Right hindlimb (tissue), 1 donor: ENCODE measurements at places on chromosomes 4 and X.

DNA sequence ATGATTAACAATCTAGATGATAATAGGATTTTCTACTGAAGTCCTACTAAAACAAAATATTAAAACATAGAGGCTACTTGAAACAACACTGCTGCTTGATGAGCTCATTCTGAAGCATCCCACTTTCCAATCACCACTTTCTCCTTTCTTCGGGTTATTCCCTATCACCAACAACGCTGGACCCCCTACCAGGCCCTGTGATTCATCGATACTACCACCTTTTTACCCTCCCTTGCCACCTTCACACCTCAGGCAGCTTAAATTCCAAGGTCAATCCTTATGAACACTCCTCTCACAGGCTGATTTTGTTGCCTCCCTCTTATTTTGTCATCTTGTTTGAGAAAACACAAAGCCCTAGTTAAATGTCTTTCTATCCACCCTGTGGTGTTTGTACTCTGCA lies 102.6 kb downstream of the IQCM start:
- DNase-seq: no peak

DNA sequence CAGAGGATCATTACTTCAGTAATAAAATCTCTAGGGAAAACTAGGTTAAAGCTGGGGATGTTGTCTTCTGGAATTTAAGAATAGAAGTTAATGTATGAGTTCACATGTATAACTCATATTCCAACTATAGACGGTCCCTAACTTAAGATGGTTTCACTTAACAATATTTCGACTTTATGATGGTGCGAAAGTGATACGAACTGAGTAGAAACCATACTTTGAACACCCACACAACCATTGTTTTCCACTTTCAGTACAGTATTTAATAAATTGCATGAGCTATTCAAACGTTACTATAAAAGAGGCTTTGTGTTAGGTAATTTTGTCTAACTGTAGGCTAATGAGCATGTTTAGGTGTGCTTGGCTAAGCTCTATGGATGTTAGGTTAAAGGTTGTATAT lies 38.7 kb downstream of the CCSER1 start:
- DNase-seq: no peak

GRCh38 chr4:105996845-105997244 lies 101.6 kb downstream of the NPNT start:
- DNase-seq: no peak

GRCh38 chr4:184163813-184164212 lies 53.9 kb downstream of the ENPP6 start:
- peak; percentile 74 for DNase-seq

DNA sequence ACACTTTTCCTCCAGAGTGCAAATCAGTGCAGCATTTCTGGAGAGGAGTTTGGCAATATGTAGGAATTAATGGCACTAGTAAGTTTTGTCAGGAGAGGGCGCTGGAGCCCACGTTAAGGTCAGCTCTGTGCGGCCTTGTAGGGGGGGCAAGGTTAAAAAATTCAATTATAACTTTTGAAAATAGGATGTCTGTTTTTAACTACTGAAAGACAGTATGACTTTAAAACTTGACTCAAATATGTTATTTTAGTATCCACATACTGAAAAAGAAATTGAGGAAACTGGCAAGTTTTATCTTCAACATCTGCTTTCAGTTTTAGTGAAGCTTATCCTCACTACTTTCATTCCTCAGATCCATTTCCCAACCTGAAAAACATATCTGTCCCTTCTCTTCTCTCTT lies 30.9 kb upstream of the HSD17B13 start:
- peak; percentile 51 for DNase-seq

DNA sequence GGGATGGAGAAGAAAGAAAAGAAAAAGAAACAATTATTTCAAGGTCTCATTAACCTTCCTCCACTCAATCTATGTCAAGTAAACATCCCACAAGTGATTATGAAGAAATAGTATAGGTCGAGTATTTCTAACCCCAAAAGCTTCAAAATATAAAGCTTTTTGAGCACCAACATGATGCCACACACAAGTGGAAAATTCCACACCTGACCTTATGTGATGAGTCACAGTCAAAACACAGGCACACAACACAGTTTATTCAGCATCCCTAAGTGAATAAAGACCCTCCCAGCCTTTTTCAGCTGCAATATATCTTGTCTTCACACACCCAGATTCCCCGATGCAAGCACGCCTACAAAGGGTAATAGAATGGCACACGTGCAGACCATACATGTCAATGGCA lies 51.7 kb upstream of the VEGFC start:
- no peak for DNase-seq

GRCh38 chrX:23503835-23504539 lies 163.3 kb upstream of the PRDX4 start:
- peak; percentile 75 for DNase-seq

DNA sequence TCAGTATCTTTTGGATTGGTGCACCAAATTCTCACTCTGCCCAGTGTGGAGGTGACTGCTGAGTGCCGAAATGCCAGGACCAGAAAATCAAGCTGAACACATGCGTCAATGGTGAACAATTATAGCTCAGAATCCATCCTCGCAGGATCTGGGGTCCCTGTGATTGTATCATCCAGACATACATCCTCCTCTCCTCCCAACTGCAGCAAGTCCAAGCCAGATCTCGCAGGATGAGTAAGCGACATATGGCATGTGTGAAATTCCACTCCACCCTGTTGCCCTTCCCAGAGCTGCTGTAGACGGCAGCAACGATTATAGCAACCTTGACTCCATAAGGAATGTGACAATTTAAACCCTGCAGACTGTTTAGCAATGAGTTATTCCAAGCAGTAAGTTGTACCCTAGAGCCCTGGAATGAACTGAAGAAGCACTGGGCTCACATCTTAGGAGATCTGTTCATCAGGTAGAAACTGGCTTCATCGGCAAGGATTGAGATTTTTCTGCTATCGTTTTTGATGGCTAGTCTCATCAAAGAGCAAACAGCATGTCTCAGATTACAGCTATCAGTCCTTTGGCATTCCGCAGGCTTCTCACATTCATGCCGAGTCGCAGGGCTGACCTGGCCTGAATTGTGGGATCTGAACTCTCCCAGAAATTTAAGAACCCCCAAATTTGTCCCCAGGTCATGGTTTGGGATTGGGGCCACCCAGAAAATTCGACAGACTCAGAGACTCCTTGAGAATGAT lies 35.5 kb upstream of the SORBS2 start:
- peak; percentile 65 for DNase-seq

DNA sequence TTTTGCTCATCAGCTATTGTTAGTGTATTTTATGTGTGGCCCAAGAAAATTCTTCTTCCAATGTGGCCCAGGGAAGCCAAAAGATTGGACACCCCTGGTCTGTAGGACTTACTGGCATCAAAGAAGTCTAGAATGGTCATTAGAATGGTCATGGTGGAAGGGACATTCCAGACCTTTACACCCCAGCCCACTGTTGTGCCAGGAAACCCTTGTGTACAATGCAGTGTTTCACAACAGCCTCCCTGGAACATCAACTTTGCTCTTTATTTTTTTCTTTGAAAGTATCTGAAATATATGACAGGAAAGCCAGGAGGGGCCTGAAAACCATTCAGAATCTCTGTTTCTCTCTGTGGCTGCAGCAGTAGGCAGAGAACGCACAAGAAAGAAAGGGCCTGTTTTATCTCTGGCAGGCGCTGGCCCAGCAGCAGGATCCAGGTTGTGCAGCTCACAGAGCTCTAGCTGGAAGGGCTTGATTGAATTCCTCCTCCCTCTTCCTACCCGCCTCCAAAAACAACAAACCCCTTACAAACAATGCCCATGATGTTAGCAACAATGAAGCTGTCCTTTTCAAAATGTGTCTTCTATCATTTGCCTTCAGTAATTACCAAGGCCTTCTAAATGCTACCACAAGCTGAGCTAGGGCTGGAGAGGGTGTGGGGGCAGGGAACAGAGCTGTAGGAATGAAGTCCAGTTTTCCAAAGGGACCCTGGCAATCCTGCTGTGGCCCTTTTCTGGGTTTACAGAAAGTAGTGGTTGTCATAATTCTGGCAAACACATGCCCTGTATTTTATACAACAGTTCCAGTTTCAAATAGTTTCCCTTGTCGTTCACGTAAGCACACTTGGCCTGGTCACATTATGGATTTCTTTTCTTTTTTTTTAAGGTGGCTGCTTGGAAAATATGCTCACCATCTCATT lies 32.3 kb upstream of the TFDP3 start:
- DNase-seq: no peak

GRCh38 chr4:88866862-88867550 lies 169.4 kb upstream of the NAP1L5 start:
- DNase-seq: no peak

DNA sequence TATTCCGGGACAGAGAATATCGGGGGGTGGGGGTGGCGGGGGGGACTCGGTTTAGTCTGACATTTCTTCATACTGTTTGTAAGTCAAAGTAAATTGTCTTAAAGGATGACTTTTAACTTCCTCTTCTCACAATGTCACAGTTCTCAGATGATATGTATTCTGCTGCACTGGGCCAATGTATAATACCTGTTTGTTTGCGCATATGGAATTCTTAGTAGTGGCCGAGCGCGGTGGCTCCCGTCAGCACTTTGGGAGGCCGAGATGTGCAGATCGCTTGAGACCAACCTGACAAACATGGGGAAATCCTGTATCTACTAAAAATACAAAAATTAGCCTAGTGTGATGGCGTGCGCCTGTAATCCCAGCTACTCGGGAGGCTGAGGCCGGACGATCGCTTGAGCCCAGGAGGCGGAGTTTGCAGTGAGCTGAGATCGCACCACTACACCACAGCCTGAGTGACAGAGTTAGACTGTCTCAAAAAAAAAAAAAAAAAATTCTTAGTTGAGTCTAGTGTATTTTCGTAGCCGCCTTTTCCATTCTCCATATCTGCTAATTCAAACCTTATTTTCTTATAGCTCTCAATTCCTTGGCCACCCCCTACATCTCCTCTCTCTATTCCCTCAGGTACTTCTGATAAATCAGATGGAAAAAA lies 851 bp downstream of the POLR2B start:
- DNase-seq: no peak

- DNase-seq: no peak
These were observed 8.4 kb upstream of the MSX1 start for GRCh38 chr4:4851081-4851480.

DNA sequence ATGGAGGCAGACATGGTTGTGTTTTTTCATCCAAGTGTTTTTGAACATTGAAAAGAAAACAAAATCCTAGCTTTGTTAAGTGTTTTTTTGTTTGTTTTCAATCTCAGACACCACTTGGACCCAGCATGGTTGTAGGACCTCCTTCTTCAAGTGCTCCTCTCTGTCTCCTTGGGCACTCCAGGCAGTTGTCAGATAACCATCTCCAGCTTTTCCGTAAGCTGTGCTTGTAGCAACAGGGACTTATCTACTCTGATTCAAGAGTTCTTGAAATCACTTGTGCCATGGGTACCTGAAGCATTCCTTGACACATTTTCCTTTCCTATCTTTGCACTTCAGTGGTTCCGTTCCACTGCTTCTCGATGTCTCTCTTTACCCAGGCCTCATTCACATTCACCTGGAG lies 334.9 kb upstream of the DDX53 start:
- DNase-seq: no peak

DNA sequence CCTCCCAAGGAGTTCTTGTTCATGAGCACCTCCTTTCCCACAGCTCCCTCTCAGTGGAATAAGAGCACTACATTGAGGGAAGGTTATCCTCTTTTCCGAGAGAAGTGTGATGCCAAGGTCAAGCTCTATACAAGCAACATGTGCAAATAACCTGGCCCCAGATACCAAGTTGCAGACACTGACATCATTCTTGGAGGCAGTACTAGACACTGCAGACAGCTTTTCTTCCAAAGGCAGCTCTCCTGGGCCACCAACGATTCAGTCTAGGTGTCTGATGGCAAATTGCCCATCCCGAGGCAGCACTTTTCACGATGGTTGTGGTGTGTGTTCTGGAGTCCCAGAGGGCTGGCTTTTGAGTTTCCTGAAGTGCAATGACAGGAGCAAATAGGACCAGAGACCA lies 384.9 kb downstream of the TLL1 start:
- DNase-seq: peak; percentile 34

GRCh38 chr4:7425124-7425523 lies 9.6 kb downstream of the PSAPL1 start:
- DNase-seq: peak; percentile 9

GRCh38 chr4:153152501-153153338 lies 51.5 kb upstream of the TRIM2 start:
- peak; percentile 72 for DNase-seq

DNA sequence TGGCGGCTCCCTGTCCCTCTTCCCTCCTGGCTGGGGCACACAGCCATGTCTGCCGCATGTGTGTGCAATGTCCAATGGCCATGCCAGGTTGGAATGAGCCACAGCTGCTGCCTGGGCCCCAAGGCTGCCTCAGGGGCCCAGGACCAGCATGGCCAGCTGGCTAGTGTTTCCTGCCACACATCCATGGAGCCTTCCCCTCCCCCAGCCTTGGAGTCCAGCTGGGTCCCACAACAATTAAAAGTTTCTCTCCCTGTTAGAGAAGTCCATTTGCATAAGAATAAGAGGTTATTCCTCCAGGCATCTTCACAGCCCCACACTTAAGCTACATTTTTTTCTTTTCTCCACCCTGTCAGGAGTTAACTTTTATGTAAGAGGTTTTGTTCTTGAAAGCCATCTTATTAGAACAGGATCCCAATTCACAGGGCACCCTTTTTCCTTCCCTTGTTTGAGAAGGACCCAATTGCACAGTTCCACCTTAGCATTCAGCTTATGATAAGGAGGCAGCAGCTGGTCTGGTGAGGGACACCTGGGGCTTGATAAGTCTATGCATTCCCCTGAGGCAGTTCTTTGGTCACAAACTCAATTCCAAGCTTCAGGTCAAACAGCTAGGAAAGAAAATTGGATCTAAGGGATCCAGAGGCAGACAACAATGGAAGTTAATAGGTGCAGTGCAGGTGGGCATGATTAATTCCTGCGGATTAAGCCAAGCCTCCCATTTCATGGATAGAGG lies 963.3 kb upstream of the GRIA3 start:
- DNase-seq: no peak

GRCh38 chrX:107682256-107682655 lies 53.9 kb downstream of the PRPS1 start:
- DNase-seq: no peak

GRCh38 chr4:163393471-163393870 lies 49.8 kb downstream of the NPY5R start:
- no peak for DNase-seq

GRCh38 chr4:177302371-177303100 lies 7.1 kb upstream of the NEIL3 start:
- no peak for DNase-seq

GRCh38 chr4:56857601-56858309 lies 36.3 kb upstream of the SPINK2 start:
- DNase-seq: no peak
